ENCODE measurements at places on chromosomes 6 and 20.

DNA sequence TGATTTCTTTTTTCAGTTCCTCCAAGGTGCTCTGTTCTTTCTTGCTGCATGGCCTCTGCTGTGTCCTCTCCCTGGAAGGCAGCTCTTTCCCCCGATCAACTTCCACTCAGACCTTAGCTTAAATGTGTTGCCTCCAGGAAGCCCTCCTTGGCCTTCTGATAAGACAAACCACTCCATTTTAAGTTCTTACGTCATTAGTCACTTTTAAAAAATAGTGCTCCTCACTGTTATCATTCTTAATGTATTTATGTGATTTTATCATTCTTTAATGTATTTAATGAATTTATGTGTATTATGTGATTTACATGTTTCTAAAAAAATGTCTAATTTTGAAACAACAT, 12.2 kb upstream of the MANBAL start:
- DNase-seq, result no peak

- peak; percentile 13 for DNase-seq
Measured at GRCh38 chr6:36724514-36725390, 27.1 kb downstream of the RAB44 start.

GRCh38 chr20:20229595-20229994, 138.3 kb upstream of the INSM1 start:
- DNase-seq, result no peak

DNA sequence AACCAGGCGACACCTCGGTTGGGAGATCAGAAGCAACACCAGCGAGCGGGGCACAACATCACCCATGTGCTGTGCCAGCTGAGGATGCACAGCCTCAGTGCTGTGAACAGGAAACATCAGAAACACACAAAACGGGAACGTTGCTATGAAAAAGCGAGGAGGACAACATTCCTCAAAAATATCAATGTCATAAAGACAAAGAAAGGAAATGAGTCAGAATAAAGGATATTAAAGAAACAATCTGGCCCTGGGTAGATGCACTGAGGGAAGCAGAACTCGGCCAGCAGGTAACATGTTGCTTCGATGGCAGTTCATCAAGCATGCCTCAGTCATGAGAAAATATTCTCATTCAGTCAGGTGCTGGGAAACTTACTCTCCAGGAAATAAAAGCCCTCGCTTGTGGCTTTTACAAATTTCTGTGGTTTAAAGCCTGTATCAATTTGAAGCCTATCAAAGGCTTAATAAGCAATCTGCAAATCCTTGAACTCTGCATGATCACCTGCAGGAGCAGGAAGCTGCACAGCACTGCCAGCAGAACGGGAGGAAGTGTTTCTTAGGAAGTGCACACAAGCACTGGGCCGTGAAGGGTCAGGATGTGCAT, 77.5 kb downstream of the GINS1 start:
- DNase-seq, result no peak

- no peak for DNase-seq
Measured at GRCh38 chr6:24997905-24998304, 62.1 kb upstream of the RIPOR2 start.

GRCh38 chr6:28734443-28734959, 189.3 kb downstream of the TRIM27 start:
- no peak for DNase-seq

DNA sequence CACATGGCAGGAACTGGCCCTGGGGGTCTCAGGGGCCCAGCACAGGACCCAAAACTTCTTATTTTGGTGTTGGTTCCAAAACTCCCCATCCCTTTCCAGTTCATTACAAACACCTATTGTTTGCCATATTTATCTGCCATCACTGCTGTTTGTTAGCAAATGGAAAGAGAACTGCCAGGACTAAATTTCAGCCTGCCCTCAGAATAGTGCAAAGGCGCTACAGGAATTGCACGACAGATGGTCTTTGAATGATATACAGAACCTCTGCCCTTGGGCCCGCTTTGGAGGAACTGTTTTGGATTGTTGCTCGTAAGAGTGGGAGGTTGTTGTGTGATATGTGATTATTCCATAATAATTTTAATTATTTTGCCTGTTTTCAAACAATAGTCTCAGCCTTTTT, 199.0 kb upstream of the FBXL4 start:
- no peak for DNase-seq

- no peak for DNase-seq
Measured at GRCh38 chr20:38272961-38273360, 12.4 kb upstream of the KIAA1755 start.

DNA sequence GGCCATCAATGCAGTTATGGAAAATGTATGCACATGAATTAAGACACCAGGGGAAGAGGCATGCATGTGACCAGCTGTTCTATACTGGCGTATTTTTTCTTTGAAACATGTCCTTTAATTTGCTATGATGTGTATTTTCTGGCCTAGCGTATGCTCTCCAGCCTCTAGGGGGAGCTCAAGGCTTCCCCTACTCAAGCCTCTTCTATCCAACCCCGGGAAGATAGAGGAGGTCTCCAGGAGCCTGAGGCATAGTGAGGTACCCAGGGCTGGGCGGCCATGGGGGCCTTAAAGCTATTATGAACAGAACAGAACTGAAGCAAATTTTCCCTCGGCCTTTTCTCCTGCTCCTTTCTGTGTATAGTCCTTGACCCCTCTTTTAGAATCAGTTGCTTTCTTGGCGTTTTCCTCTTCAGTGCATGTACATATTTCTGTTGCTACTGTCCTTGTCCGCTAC, 528.9 kb downstream of the MAFB start:
- peak; percentile 9 for DNase-seq

- no peak for DNase-seq
Measured at GRCh38 chr6:82494367-82494766, 130.8 kb downstream of the TPBG start.

DNA sequence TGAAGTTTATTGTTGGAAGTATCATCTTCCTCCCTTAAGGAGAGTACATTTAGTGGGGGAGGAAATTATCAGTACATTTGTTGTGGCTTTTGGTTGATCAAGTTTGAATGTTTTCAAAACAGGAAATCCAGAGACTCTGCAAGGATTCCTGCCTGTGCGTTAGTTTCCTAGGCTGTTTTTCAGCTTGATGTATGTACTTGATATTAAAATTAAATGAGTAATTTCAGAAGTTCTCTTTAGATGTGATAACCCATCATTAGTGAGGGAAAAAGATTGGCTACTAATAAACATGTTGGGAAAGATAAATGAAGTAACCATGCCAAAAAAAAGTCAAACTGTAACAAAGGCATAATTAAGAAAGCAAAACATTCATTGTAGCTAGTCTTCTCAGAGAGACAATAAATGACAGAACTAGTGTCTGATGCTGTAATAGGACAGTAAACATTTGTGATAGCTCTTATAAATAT, 88.0 kb upstream of the TULP1 start:
- no peak for DNase-seq

- no peak for DNase-seq
Measured at GRCh38 chr6:37083243-37084138, 78.0 kb downstream of the FGD2 start.

DNA sequence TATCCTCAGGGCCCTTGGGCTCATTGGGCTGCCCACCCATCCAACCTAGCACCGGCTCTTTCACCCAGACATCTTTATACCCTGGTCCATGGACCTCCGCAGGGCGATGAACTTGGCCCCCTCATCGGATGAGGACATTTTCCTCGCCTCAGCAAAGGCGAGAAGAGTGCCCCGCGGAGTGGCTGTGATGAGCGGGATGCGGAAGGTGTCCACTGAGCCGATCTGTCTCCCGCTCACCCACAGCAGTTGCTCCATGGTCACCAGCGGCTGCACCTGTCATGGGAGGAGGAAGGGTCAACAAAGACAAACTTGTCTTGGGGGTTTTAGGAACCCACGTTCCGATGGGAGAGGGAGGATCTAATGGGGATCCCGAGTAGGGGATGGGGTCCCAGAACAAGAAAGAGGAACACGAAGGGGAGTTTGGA, 690 bp downstream of the NEU1 start:
- no peak for DNase-seq

GRCh38 chr6:1984346-1984994, 260.9 kb downstream of the GMDS start:
- no peak for DNase-seq

DNA sequence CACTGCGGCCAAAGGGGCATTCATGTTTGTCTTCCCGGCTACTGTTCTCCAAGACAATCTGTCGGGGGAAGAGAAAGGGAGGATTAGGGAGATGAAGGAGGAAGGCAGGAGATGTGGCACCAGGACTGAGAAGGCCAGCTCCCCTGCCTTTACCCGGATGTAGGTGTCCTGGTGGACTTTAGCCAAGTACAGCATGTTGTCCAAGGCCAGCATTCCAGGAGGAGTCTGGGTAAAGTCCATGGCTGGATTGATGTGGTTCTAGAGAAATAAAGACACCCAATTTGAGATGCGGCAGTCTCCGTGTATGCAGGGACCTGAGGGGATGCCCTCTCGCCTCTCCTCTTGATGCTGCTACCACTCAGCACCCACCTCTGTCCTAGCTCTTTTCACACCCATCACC, 32.0 kb downstream of the ELMO2 start:
- DNase-seq, result no peak

DNA sequence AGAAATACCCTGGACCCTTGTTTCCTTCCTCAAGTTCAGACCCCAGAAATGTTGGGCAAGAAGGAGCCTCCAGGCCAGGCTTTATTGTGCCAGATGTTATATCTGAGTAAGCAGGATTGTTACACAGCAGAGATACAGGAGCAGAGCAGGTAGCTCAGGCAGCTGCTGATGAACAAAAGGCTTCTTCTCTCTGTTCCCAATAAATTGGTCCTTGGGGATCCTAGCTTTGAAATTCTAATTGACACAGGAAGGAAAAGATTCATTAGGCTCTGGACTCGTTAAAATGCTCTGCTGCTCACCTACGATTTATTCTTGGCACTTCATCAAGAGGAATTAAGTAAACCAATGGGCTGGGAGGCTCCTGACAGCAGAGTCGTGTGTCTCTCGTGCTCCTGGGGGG, 54.2 kb downstream of the RALY start:
- DNase-seq, result no peak

DNA sequence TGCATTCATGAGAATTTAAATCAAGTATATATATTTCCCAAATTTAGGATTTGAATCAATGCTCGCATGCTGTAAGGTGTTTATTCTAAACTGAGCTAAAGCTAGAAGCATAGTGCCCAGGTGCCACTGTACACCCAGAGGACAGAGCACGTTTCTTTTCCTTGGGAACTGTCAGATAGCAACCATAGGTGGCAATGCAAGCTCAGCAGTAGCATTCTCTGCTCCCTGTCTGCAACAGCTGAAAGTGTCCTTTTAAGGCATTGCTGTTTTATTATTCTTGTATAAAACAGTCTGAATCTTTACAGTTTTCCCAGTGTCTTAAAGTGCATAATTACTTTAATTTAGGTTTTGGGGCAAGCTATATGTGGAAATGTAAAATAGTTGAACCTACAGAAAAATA, 443.4 kb upstream of the MMS22L start:
- no peak for DNase-seq

DNA sequence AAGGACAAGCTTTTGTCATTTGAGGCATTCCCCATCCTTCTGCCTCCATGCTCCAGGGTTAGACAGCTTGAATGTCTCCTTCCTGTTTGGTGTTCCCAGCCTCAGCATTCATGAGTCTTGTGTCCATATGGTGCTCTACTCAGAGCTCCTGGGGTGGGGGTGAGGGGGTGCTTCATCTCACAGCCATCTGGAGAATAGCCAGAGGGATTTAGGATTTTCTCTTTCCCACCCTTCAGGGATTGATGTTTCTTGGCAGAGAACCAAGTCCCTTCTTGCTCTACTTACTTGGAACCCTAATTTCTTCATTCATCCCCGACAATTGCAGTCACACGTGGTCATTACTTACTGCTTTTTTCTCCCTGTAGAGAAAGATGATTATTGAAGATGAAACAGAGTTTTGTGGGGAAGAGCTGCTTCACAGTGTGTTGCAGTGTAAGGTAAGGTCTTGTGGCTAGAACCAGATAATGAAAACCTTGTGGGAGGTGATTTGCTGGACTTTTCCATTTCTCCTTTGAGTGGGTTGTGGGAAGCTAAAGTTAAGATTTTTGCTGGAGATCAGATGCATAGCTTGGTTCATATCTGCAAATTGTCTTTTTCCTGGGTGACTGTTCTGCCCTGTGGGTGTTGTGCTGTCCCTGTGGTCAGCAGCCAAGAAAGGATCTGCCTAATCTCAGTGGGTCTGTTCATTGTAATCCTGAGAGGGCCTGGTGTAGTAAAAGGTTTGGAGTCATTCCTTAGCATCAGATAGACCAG, 18.6 kb downstream of the CMTR1 start:
- no peak for DNase-seq

DNA sequence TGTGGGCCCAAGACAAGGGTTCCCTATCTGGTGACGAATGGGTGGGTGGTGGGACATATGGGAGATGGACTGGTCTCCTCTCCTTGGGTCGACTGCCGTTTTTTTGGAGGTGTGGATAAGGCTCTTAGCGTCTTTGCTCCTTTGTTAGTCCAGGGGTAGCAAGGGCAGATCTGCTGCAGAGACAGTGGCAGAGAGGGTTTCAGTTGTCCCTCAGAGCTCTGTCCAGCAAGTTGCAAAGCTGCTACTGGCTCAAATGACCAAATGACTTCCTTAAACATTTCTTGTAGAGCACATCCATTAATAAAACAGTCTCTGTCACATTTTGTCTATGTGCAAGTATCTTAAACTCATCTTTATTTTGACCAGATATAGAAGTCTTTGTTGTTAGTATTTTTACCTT, 508.0 kb upstream of the ADGRB3 start:
- no peak for DNase-seq

- DNase-seq, result no peak
Measured at GRCh38 chr6:43949551-43949991, 177.7 kb downstream of the MRPL14 start.

DNA sequence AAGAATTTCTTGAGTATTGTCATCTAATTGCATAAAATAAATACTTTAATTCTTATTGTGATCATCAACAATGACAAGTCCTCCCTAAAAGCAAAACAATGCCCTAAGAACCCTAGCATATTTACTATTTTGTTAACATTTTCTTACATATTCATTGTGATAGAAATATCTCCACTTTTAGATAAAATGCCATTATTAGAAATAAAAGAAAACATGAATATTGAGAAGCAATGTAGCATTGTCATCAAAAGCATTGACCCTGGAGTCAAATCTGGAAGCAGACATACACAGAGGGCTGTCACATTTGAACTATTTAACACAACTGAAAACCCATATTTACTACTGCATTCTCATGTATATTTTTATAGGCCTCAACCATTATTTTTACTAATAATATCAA, 257.7 kb downstream of the SYNE1 start:
- no peak for DNase-seq

DNA sequence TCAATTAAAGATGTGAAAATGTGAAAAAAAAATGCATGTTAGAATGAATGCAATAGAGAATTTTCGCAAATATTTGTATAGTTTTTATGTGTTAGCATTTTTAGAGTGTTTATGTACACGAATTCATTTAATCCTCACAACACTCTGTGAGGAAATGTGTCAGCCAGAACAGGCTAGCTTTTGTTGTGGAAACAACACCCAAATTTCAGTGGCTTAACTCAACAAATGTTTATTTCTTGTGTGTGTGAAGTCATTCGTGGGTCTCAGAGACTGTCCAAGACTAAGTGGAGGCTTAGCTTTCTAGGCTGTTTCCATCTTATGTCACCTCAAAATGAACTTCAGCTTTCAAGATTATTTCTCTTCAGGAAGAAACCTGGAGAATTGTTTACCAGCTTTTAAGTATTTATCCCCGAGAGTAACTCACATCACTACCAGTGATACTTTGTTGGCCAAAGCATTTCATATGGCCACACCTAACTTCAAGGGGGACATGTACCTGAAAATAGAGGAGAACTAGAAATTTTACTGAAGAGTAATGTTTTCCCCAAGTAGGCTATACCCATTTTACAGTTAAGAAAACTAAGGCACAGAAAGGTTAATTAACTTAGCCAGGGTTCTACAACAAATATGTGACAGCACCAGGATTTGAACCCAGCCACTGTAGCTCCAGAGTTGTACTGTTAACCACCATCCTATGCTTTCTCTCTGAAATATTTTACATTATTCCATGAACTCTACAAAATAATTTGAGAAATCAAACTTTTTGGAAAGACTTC, 306.1 kb downstream of the QKI start:
- DNase-seq, result no peak

Data from T-cell (primary cell).